ENCODE measurements at places on chromosomes 5 and 9. TPM values are rescaled to one million over a fixed set of nuclear protein-coding genes. Genes with fewer than 3 reads are reported as not detected.

The OSTF1 gene
- 36.6 TPM for total RNA-seq

The FOXD4L6 gene
- not detected for total RNA-seq

GRCh38 chr5:134550271-134551214 lies 25.1 kb downstream of the JADE2 start:
- no peak for DNase-seq

The TMEM38B gene
- 34.7 TPM for total RNA-seq

DNA sequence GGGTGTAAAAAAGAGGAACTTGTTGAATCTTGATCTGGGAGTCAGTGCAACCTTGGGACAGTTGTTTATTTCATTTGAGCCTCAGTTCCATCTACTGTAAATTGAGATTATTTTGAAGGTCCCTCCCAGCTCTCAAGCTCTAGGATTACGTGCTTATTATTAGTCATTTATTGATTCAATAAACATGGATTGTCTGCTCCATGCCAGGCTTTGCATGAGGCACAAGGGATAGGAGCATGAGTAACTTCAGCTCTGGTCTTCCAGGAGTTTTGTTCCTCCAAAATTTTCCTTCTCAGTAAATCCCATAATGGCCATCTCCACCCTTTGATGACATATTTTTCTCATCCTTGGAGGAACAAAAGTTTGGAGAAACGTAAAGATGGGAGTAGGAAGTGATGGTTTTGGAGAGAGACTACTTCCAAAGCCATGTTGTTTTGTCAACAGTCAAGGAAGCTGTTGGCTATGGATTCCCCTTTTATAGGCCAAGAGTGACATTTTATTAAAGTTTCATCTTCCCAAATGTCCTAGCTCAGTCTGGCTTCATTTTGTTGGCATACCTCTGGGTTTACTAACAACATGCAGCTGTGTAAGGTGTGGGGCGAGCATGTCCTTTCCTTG lies 244.6 kb downstream of the DMRT2 start:
- DNase-seq = no peak

- DNase-seq = no peak
Observed at GRCh38 chr9:113538131-113538530, 74.6 kb downstream of the RGS3 start.

DNA sequence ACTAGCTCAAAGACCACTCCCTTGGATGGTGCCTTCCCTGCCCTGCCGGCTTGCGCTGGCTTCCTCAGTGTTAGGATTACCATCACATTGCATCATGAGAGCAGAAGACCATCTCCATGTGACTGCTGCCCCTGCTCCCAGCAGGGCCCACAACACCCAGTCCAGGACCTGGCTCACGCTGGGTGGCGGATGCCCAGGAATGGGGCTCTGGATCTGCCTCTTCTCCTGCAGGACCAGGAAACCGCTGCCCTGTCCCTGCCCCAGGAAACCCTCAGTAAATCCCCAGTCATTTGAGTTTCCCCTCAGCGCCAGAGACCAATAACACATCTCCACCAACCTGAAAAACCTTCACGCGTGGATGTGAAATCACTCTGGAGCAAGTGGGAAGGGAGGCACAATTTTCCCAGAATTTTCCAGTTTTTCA lies 3.3 kb upstream of the RNF44 start:
- DNase-seq = no peak

The TAF11L5 gene
- total RNA-seq = not detected

DNA sequence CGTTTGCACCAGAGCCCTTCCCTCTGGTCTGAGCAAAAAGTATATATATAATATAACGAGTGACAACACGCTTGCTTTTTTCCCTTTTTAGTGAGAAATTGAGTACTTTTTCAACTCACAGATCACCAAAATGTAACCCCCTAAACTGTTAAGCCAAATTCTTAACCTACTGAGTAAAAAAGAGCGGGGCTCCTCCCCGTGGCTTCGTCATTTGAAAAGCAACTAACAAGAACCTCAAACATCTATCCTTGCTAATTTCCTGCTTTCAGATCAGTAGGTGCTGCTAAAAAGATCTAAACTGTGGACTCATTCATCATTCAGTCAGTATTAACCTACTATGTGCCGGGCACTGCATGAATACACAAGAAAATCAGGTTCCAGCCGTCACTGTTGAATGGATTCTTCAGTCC lies 1.0 kb upstream of the PTBP3 start:
- DNase-seq = peak; percentile 47

The INSL6 gene
- not detected for total RNA-seq

GRCh38 chr5:100668511-100668910 lies 133.3 kb downstream of the FAM174A start:
- DNase-seq = no peak

- DNase-seq = peak; percentile 76
Observed at GRCh38 chr5:36692791-36693763, 86.7 kb downstream of the SLC1A3 start.

DNA sequence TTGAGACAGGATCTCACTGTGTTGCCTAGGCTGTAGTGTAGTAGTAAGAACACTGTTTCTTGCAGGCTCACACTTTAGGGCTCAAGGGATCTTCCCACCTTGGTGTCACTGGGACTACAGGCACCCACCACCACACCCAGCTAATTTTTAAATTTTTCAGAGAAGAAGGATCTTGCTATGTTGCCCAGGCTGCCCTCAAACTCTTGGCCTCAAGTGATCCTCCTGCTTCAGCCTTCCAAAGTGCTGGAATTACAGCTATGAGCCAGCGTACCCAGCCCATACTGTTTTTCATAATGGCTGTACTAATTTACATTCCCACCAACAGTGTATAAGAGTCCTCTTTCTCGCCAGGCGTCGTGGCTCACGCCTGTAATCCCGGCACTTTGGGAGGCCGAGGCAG lies 5.1 kb downstream of the STX17 start:
- DNase-seq = no peak

GRCh38 chr5:68918306-68918705 lies 175.5 kb upstream of the SLC30A5 start:
- peak; percentile 35 for DNase-seq

GRCh38 chr9:34334916-34335315 lies 5.5 kb downstream of the NUDT2 start:
- DNase-seq = no peak

The TSSK1B gene
- not detected for total RNA-seq

DNA sequence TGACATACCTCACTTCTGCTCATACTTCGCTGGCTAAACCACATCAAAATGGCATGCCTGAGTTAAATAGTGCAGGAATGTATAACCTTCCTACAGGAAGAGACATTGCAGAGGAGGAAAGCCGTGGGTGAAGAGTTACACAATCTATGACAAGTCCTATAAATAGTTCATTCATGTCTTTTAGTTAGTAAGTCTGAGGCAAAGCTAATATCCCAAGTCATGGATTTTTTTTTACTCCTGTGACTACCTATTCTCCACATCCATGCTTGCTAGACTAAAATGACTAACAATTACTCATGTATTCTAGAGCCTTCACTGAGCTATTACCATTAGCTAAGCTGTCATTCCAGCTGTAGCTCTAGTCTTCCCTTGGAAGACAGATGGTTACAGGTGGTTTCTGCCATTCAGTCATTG lies 391.3 kb downstream of the NR2F1-AS1 start:
- peak; percentile 78 for DNase-seq

- DNase-seq = no peak
Observed at GRCh38 chr9:80072451-80072850, 500.7 kb downstream of the TLE4 start.

The SLC34A1 gene
- total RNA-seq = not detected

The SPRY4 gene
- 3.7 TPM for total RNA-seq

The MYOT gene
- not detected for total RNA-seq

The C5orf58 gene
- not detected for total RNA-seq

DNA sequence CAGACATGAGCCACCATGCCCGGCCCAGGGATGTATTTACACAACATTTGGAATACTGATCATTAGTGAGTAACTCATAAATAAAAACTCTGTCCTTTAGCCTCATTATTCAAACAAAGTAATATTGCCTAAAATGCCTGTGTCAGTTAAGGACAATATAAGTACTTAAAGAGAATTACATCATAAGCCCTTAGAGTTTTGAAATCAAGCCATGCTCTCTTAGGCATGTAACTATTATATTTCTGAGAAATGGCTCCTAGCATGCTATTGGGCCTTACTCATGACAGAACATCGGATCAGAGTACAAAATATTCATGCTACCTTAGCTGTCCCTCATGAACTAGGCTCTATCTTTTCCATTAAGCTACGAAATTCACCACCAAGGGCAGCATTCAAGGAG lies 309.3 kb downstream of the CHSY3 start:
- DNase-seq = no peak

- no peak for DNase-seq
Observed at GRCh38 chr5:104080646-104081175, 518.1 kb upstream of the NUDT12 start.

DNA sequence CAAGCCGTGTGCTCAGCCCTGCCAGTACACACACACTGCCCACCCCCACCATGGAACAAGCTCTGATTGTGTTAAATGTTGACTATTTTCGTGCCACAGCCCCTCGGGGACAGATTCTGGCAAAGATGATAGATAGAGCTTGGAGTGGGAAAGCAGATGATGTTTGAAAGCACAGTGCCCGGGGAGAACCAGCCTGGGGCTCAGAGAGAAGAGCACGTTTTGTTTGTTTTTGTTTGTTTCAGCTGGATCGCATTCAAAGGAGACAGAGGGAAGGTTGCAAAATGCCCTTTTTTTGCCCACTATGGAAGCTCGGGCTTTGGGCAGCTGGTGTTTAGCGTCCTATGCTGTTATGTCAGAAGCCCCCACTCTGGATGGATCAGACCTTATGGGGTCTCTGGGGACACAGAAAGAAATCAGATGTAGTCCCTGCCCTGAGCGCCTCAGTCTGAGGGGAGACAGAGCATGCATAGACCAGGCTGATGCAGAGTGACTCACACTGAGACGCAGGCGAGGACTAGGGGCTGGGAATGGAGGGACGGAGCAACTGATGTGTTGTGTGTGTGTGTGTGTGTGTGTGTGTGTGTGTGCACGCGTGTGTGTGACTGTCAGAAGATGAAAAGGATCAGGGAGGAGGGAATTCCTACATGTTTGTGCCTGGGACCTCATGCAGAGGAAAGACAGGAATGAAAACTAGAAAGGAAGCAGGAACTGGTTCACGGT lies 229.7 kb downstream of the MELK start:
- peak; percentile 76 for DNase-seq

The ARSI gene
- total RNA-seq = 4.5 TPM

The FAM163B gene
- total RNA-seq = not detected

Measured in Daoy (cell line).